SHP77 treated with DMSO at 0.1 percent for 48 hours (cell line): ENCODE measurements at places on chromosomes 12 and 14.

- no peak for DNase-seq
Measured at GRCh38 chr12:9702255-9702654, 30.6 kb downstream of the CLECL1 start.

GRCh38 chr12:107094183-107094448 is 767 bp upstream of the CRY1 start:
- DNase-seq, result peak; percentile 64

GRCh38 chr12:79886917-79887519 is 47.9 kb downstream of the PPP1R12A start:
- peak; percentile 45 for DNase-seq

GRCh38 chr12:106866426-106867080 is 89.2 kb upstream of the TMEM263 start:
- DNase-seq, result no peak

DNA sequence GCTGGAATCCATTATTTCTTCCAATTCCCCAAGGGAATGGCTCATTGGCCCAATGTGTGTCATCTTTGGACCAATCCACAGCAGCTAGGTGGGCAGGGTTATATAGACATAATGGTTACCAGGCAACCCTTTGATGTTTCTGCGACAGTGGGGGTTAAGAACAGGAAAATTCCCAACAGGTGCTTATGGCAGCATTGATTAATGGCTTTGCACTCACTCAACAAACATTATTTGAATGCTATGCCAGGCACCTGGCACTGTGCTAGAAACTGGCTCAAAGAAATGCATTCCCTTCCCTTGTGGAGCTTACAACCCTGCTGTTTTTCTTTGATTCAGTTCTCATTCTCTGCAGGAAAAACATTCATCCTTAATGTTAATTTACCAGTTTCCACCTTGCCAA is 1221.0 kb downstream of the AACS start:
- DNase-seq, result peak; percentile 84

DNA sequence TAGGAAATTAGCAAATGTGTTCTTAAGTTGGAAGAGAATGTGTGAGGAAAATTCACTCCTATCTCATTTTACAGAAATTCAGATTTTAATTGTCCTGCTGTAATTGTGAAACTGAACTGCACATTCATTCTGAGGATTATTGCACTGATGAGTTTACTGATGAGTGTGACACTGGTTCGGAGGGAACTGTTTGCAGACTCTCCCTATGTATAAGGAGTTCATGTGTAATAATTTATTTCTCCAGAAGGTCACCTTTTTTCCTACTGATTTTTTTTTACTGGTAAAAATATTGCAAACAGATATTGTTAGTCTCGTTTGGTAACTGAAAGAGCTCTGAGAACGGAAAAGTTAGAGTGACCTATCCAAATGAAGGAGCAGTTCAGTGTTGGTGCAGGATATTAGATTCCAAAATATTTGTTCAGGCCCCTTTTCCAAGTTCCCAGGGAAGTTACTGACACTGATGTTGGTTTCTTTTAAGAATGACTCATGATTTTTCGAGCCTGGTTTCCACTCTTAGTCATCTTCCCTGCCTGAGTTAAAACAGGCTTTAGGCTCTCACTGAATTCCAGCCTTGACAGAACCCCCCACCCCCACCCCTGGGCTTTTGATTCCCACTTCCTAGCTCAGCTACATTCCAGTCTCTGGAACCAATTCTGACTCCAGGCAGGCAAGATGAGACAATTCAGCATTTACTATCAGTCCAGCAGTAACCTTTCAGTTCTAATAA is 18.4 kb downstream of the ANO6 start:
- no peak for DNase-seq

- no peak for DNase-seq
Measured at GRCh38 chr12:91633734-91634357, 451.2 kb upstream of the DCN start.

GRCh38 chr14:99287269-99287942 is 15.4 kb upstream of the BCL11B start:
- no peak for DNase-seq

DNA sequence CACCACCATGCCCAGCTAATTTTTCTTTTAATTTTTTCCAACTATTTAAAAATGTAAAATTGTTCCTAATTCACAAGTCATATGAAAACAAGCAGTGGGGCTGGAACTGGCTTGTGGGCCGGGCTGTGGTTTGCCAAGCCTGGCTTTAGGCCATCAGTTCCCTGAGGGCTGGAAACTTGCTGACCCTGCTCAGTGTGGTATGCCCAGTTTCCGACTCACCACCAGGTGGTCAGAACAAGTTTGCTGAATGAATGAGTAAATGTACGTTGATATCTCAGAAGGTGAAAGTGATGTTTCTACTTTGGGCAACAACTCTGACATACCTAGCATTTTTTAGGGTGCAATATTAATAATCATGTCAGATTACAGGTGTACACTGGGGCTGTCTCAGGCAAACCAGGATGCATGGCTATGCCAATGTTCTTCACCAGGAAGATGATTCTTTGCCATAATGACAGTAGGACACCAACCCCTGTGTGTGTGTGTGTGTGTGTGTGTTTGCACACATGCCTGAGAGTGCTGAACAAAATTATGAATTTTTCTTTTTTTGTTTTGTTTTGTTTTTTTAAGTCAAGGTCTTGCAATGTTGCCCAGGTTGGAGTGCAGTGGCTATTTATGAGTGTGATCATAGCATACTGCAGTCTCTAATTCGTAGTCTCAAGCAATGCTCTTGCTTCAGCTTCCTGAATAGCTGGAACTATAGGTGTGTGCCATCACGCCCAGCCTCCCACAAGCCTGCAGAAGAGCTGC is 106.1 kb downstream of the PTPN11 start:
- no peak for DNase-seq

DNA sequence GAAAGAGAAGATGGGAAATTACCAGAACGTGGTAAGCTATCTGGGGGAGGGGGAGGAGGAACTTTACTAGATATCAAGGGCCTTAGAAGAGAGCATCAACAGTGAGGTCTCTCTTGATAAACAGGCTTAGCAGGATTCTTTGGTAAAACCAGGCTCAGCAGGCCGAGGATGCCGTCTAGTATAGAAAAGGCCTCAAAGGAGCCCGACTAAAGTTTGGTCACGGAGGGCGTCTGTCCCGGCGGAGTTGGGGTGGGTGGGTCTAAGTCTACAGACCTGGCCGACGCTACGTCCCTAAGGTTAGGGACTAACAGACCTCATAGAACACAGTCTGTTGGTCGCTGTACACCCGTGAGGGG is 538 bp upstream of the TIGAR start:
- DNase-seq, result no peak

DNA sequence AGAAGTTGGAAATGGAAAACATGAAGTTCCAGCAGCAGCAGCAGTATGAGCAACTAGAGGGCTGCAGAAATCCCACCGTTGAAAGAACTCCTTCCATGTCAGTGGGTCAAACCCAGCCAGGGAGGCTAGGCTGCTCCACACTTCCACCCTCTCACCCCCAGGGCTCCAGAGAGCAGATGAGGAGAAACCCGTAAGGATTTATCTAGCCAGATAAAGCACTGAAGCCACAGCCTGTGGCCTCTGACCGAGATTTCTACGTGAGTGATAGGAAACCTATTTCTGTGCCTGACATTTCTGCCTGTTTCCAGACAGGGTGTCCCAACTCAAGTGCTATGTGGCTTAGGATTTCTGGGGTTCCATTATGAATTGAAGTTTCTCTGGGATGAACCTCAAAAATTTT is 100.0 kb upstream of the EEA1 start:
- no peak for DNase-seq

GRCh38 chr12:75825686-75826085 is 205.9 kb downstream of the PHLDA1 start:
- DNase-seq, result no peak

GRCh38 chr12:119802472-119802871 is 74.6 kb downstream of the CIT start:
- DNase-seq, result no peak

- DNase-seq, result no peak
Measured at GRCh38 chr14:78849952-78850351, 679.8 kb downstream of the NRXN3 start.

GRCh38 chr12:62604373-62604772 is 137.7 kb downstream of the MON2 start:
- no peak for DNase-seq

- no peak for DNase-seq
Measured at GRCh38 chr12:110785240-110785639, 42.5 kb upstream of the PPP1CC start.

- no peak for DNase-seq
Measured at GRCh38 chr14:51677738-51678137, 26.0 kb downstream of the FRMD6 start.

DNA sequence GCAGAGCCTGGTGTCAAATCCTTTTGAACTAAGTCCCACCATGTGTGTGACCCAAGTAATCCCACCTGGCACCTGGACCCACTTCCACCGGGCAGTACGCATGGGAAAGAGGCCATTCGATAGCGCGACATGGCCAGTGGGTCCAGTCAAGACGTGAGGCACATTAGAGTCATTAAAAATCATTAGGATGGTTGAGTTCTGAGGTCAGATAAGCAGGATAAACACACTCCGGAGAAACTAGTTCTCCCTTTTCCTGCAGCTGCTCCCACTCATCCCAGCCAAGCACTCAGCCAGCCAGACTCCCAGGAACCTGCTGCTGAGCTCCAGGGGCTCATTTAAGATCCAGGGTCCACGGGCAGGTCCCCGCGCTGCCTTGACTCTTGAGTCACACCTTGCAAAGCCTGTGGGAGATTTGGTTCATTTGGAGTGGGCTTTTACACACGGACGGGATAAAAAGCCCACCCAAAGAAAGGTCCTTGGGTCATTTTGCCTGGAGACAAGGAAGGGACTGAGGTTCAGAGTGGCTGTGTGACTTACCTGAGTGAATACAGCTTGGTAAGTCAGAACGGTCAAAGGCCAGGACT is 313.9 kb downstream of the BCL11B start:
- no peak for DNase-seq

- no peak for DNase-seq
Measured at GRCh38 chr12:124457287-124458219, 109.9 kb downstream of the NCOR2 start.

DNA sequence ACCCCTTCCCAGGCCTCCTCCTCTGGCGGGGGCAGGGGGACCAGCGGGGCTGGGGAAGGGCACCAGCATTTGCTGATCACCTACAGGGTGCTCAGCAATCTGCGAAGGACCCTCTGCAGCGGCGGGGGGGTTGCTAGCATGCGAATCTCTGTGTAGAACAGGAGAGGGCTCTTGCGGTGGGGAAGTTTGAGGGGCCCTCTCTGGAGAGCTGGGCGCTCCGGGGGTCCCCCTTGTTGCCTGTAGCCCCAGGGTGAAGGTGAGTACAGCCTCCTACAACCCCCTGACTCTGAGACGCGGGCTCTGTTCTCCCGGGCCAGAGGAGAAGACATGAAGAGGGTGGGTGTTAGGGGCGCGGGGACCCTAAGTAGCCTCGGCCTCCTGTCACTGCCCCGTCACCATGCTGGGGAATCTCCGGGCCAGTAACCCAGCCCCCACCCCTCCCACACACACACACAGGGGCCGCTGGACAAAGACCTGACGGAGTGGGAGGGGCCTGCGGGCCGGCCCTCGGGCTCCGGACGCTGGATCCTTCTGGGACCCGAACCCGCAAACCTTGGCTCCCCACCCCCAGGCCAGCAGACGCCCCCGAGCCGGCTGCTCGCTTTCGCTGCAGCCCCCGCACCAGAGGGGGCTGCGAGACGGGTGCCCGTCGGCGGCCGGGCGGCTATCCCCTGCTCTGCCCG is 734 bp downstream of the FIGNL2 start:
- no peak for DNase-seq

GRCh38 chr12:111171345-111171744 is 197.6 kb downstream of the PHETA1 start:
- DNase-seq, result no peak

DNA sequence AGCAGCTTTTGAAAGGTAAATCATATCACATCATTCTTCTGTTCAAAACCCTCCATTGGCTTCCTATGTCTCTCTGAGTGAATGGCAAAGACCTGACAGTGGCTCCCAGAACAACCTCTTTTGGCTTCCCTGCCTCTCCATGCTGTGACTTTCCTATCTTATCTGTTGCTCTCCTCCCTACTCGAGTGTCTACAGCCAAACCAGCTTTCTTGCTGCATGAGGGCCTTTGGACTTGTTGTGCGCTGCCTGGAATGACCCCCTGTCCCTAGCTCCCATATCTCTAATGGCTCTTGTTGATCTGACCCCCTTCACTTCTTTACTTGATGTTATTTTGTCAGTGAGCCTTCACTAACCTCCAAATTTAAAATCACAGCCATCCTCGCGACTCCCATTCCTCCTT is 2.5 kb downstream of the SYNE2 start:
- no peak for DNase-seq

GRCh38 chr14:23441076-23441475 is 5.6 kb upstream of the MYH7 start:
- no peak for DNase-seq

GRCh38 chr12:96054244-96054610 is 18.8 kb upstream of the LTA4H start:
- DNase-seq, result no peak

DNA sequence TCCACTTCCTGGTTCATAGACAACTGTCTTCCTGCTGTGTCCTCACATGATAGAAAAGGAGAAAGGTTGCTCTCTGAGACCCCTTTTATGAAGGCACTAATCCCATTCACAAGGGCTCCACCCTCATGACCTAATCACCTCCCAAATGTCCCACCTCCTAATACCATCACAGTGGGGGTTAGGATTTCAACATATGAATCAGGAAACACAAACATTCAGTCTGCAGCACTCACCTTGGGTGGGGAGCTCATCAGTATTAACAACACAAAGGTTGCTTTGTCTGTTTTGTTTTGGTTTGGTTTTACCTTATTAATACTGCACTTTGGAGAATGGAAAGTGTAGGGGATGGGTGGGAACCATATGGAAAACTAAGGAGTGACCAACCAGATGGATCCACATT is 10.5 kb upstream of the SMCO2 start:
- DNase-seq, result no peak

GRCh38 chr12:19675361-19675760 is 236.1 kb downstream of the AEBP2 start:
- DNase-seq, result no peak

DNA sequence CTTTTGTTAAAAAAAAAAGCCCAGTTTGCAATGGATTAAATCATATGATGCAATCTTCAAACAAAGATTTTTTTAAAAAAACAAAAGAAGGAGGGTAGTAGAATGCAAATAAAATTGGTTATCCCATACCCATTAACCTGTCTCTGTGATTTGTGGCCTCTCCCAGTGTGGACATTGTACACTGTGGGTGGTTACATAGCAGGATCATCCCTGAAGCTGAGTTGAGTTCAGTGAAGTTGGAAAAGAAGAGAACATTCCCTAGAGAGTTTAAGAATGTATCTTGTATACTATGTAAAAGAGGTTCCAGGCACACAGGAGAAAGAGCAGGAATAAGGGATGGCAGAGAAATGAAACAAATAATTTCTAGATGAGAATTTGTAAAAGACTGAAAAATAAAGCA is 142.4 kb upstream of the SLC16A7 start:
- DNase-seq, result no peak
